ENCODE measurements at places on chromosomes 2 and 18. TPM values are rescaled to one million over a fixed set of nuclear protein-coding genes. Genes with fewer than 3 reads are reported as not detected.

The KIAA2012 gene
- not detected for total RNA-seq

The MAPRE3 gene
- 43.1 TPM for total RNA-seq

The GALNT13 gene
- 1.9 TPM for total RNA-seq

The LONRF2 gene
- 13.5 TPM for total RNA-seq

GRCh38 chr2:38200598-38200997 lies 124.6 kb upstream of the CYP1B1 start:
- DNase-seq, result no peak

Data from left cardiac atrium (tissue), 4 donors.